ENCODE measurements at places on chromosomes 16 and 17.

DNA sequence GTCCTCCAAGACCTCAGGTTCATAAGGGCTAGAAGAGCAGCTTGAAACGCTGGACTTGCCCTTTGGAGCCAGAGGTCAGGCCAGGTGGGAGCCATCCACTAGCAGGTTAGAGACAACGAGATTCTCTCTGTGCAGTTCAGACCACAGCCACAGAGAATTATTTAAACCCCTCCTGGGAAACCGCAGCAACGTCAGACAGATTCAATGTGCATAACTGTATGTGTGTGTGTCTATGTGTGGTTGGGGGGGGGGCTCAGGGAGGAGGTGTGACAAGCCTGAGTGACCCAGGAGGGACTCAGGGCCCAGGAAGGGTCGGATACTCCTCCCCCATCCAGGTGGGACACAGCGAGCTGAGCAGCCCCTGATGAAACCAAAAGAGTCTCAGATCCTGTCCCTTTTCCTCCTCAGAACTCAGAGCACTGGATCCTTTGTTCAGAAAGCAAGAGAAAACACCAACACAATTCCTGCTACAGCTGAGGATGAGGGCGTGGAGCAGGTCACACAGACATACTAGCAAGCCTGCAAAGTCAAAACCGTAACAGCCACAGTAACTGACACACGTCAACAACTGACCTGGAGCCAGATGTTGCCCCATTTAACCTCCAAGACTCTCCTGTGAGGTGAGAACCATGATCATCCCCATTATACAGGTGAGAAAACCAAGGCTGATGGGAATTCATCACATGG, 66.8 kb downstream of the XYLT1 start:
- DNase-seq: no peak

- no peak for DNase-seq
Measured at GRCh38 chr17:31458829-31459228, 67.4 kb downstream of the RAB11FIP4 start.

GRCh38 chr16:74679983-74680382, 13.3 kb upstream of the RFWD3 start:
- no peak for DNase-seq

- DNase-seq: no peak
Measured at GRCh38 chr16:89119661-89120141, 26.0 kb downstream of the ACSF3 start.

DNA sequence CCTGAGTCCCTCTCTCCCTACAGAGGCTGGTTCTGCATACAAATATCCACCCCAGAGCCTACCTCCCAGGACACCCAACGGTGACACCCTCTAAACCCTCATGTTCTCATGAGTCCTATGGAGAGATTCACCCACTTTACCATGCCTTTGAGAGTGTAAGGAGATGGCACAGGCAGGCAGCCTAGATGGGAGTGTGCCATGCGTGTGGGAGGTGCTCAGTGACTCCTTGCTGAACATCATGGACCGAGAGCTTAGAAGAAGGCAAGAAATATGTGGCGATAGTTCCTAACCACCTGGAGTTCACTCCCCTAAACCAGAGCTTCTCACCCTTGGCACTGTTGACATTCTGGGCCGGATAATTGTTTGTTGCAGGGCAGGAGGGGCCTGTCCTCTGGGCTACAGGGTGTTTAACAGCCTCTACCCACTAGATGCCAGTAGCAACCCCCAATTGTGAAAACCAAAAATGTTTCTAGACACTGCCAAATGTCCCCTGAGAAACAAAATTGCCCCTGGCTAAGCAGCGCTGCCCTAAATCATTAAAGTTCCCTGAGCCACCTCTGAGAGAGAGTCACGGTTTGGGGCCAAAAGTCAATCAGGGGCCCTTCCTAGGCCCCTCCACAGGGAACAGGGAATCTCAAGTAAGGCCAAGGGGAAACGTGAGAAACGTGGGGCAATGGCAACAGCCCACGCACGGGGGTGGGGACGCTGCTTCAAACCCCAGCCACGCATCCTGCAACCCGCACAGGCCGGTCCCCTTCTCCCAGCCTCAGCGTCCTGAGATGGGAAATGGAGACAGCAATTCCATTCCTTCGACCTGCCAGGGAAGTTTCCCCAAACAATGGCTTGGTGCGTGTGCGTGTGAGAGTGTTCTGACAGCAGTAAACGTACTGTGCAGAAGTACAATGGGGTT, 66.8 kb downstream of the C16orf78 start:
- no peak for DNase-seq

- peak; percentile 62 for DNase-seq
Measured at GRCh38 chr16:50381679-50382440, 13.1 kb upstream of the BRD7 start.
